ENCODE measurements at places on chromosomes 6 and 20. TPM values are rescaled to one million over a fixed set of nuclear protein-coding genes. Genes with fewer than 3 reads are reported as not detected.

DNA sequence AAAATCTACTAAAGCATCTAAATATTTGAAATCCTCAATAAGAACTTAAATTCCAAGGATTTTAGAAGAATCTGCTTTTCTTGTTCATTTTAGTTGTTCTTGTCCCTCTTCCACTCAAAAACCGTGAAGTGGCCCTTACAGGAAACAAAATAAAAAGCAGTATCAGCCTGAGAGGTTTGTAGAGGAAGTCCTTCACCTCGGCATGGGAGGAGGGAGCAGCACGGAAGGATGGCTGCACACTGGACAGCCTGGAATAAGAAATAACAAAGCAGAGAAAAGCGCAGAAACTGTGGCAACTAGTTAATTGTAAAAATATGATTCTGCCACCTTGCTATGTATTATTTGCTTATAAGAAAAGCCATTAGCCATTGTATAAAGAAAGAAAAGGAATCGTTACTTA lies 46.1 kb downstream of the RALGAPA2 start:
- no peaks in the 10 kb centered on the region for H3K36me3 ChIP-seq
- H3K4me3 ChIP-seq, result no peak overlapping the region
- DNase-seq, result no peak

DNA sequence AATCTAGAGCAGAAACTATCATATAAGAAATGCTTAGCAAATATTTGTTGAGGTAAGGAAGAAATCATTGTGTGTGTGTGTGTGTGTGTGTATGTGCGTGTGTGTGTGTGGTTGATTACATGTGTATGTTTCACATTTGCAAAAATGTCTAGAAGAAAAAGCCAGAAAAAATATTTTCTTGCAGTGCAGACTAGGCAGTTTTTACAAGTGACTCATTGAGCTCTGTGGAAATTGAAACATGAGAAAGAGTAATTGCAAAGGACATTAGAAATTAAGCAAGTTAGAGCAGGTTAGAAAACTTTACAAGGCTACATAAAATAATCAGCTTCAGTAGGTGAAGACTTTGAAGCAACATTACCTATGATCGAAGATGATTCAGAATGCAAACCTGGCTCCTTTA lies 669.0 kb upstream of the EYS start:
- no peak for DNase-seq
- no peak overlapping the region for H3K4me3 ChIP-seq
- H3K36me3 ChIP-seq, result no peaks in the 10 kb centered on the region
- no peaks in the 10 kb centered on the region for H3K4me1 ChIP-seq
- no peak overlapping the region for H3K27ac ChIP-seq

Gene COL9A3
- 29.7 TPM for total RNA-seq

Gene TSBP1
- not detected for total RNA-seq

DNA sequence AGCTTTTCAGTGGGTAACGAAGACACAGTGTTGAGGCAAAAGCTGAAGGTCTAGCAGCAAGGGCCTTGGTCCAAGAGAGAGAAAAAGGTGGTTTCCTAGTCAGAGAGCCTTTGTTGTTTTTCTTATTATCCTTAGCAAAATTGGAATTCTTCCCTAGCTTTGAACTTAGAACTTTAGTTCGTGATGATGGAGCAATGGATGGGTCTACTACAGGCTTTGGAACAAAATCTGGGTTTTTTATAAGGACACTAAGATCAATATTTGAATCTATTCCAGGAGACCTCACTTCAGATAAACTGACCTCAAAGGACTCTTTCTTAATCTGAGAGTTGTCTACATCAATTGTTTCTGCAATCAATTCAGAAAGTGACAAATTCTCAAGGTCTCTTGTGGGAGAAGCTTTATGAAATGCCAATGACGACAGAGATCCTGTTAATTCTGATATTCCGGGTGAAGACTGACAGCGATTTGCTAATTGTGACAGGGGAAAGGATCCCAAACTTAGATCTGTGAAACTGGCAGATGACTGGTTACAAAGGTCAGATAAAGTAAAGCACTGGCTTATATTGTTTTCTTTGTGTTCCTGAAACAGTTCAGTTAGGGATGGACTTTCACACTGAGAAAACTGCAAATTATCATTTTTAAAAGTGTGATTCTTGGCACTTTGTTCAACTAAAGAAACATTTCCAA lies 17.7 kb downstream of the HBS1L start:
- H3K27ac ChIP-seq, result no peak overlapping the region
- H3K36me3 ChIP-seq, result peaks cover 17% of the 10 kb centered on the region
- no peak for DNase-seq
- H3K4me1 ChIP-seq, result no peaks in the 10 kb centered on the region
- H3K4me3 ChIP-seq, result no peak overlapping the region

- no peaks in the 10 kb centered on the region for H3K36me3 ChIP-seq
- H3K27ac ChIP-seq, result no peak within 1 kb of the TSS
- no peaks in the 10 kb centered on the region for H3K27me3 ChIP-seq
- peaks cover 3% of the 10 kb centered on the region for H3K4me1 ChIP-seq
- no peak for DNase-seq
- H3K4me3 ChIP-seq, result no peak within 1 kb of the TSS
Observed at GRCh38 chr6:31575335-31575901, at the start of gene TNF. TNF (plus strand) TSS chr6:31575565; CDS start chr6:31575742, 177 bp downstream.
